ENCODE measurements at places on chromosomes 5 and 9.

DNA sequence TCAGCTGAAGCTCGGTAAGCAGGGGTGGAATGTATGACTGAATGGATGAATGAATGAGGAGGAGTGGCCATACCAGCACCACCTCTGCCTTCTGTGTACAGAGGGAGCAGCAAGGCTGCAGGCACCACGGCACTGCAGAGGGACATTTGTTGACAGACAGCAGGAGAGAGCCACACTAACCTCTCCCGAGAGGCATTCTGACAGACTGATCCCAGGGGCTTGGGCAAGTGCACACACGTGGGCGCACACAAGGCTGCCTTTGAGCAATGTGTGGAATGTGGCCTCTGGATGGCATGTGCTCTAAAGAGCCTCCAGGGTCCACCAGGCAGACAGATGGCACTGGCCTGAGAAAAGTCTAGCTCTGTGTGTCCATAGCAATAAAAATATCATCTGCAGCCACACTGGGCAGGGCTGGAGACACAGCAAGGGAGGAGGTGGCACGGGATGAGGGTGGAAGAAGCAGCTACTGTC lies 111.8 kb downstream of the ACTL7B start:
- DNase-seq = no peak

DNA sequence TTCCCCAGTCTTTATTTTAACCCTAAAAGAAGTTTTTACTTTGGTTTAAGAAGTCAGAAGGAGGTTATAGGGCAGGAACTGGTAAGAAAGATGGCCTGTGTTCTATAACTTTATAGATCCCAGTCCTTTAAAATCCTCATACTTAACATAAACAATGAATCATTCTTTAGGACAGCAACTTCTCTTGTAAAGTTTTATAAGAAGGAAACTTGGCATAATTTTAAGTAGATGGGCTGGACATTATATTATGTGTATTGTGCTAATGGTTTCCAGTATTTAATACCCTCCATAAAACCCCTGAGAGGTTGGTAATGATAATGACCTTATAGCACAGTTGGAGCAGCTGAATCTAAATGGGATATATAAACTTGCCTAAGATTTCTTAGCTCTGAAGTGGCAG lies 247.2 kb downstream of the FAM170A start:
- DNase-seq = no peak

DNA sequence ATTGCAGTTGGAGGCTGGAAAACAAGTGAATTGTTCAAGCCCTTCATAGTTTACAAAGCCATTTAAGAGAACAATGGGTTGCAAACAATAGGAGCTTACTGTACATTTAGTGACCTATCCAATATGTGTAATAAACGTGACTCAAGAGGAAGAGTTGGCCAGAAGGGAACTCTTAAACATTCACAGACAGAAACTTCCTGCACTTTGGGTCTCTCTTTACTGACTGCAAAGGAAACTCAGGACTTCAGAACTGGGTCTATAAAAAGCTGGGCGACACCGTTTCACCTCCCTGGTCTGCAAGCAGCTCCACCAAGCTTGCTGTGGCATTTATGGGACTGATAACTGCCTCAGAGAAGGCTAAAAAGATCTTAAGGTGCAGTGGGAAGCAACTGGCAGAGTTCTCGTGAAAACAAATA lies 48.7 kb upstream of the SPATA31D4 start:
- DNase-seq = no peak

DNA sequence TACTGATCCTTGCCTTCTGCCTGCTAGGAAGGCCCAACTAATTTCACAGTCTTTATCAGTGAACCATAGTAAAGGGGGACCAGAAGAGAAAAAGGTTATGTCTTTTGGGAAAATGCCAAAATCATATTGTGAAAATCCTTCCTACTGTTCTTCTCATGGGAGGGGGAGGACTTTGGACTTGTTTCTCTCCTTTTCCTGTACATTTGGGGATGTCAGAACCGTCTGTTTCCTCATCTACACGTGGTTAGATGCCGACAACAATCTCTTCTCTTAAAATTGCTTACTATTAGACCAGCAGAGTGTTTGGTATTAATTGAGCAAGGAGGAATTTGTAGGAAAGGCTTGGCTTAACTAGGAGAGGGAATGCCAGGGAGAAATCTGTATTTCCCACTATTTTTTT lies 77.2 kb downstream of the TMC1 start:
- DNase-seq = no peak

GRCh38 chr5:154984946-154985516 lies 28.5 kb upstream of the KIF4B start:
- no peak for DNase-seq

GRCh38 chr9:128054087-128054486 lies 13.0 kb downstream of the NAIF1 start:
- DNase-seq = no peak

DNA sequence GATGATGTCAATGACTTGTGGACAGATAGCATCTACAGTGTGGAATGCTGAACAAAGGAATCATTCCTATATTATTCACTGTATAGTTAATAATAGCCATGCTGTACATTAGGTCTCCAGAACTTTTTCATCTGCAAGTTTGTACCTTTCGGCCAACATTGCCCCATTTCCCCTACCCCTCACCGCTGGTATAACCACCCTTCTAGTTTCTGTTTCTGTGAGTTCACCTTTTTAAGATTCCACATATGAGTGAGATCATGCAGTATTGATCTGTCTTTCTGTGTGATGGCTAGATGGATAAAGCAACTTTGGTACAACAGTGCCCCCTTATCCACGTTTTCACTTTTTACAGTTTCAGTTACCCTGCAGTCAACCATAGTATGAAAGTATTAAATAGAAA lies 18.8 kb upstream of the ALDH1B1 start:
- no peak for DNase-seq

GRCh38 chr5:66540078-66540477 lies 56.1 kb upstream of the MAST4 start:
- DNase-seq = no peak

DNA sequence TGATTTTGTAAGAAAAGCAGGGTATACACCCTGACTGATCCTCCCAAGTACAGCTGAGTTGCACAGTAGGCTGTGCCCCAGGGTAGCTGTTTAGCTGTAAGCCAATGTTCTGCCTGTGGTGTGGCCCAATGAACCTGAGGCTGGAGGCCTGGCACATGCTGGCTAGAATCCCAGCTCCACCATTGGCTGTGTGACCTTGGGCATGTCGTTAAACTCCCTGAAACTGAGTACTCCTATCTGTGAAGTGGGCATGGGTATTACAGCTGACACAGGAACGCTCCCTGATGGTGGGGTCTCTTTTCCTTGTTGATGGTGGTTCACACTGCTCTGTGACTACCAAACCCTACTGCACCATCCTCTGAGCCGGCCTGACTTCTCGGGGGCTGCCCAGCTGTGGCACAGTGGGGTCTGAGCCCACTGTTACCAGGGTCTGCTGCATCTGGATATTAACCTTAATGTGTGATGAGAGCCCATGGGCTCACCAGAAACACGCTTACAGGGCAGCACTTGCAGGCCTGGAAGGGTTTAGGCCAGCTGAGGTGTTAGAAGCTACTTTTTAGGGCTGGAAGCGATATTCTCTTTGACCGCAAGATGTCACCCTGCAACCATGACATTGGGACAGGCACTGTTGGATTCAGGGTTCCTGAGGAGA lies 7.0 kb upstream of the GADD45G start:
- DNase-seq = peak; percentile 73

- DNase-seq = peak; percentile 29
These were observed 60.1 kb downstream of the AMBP start for GRCh38 chr9:114017741-114018715.

DNA sequence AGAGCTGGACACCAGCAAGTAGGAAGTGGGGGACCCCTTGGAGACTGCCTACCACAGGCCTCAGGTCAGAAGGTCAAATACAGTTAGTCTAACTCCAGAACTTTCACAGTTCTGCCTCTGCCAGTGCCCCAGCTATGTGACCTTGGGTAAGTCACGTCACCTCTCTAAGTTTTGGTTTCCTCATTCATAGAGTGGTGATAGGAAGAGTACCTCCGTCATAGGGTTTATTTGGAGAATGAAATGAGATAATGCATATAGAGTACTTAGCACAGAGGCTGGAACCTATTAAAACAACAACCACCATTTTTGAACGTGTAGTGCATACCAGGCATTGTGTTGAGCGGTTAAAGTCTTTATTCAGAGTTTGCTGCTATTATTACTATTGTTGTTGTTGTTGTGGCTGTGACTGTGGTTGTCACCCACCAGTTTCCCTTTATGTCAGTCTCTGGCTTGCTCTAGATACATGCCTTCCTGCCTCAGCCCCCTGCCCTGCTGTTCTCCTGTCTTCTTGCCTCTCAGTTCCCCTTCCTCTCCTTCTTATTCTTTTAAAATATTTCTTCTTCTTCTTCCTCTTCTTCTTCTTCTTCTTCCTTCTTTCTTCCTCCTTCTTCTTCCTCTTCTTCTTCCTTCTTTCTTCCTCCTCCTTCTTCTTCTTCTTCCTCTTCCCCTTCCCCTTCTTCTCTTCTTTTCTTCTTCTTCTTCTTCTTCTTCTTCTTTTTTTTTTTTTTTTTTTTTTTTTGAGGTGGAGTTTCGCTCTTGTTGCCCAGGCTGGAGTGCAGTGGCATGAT lies 67.8 kb downstream of the RALGPS1 start:
- peak; percentile 77 for DNase-seq

DNA sequence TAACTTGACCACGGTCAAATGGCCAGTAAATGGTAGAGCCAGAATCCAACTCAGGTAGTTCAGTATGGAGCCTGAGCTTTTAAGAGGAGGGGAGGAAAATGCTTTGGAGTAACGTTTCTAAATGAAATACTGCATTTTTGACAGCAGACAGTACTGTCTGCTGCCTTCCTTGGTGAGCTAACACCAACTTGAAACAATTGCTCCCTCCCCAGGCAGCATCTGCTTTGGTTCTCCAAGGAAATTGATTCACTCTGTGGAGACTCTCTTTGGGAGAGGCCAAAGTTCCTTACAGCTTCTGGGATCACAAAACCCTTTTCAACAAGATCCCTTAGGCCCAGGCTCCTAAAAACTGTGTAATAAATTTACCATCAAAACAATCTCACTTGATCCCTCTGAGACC lies 75.2 kb upstream of the SSBP2 start:
- no peak for DNase-seq

GRCh38 chr5:98757978-98758377 lies 15.5 kb upstream of the RGMB start:
- no peak for DNase-seq

GRCh38 chr9:70340572-70340971 lies 73.9 kb downstream of the KLF9 start:
- no peak for DNase-seq

Data from activated CD8-positive, alpha-beta memory T cell treated with anti-CD3 and anti-CD28 coated beads, Interleukin-2, amount 10 ng/mL, durations not matched to agents 7 days and 5 days (primary cell).